Activated B cell treated with CpG ODN at 0.5 μM for 24 hours (primary cell): ENCODE measurements at places on chromosomes 5 and 9.

DNA sequence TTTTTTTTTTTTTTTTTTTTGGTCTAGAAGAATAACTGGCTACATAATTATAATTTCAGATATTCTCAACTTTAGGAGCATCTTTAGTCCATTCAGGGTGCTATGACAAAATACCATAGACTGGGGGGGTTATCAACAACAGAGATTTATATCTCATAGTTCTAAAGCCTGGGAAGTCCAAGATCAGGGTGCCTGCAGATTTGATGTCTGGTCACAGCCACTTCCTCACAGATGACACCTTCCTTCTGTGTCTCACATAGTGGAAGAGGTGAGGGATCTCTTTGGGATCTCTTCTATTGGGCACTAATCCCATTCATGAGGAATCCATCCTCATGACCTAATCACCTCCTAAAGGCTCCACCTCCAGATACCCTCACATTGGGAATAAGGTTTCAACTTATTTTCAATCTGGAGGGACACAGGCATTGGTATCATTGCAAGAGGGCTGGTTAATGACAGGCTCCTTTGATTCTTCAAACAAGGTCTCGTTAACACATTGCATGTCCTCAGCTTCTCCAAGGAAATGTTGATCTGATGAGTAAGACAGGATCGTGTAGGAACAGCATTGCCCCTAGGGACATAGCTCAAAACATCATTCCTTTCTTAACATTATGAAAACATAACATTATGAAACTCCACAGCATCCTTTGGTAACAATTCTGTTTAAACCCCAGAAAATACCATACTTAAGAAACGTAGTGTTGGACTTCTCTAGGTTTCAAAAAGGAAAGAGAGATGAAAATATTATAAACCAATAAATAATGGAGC is 372.4 kb downstream of the SEMA5A start:
- no peaks in the 10 kb centered on the region for H3K4me1 ChIP-seq
- no peak overlapping the region for H3K27ac ChIP-seq
- DNase-seq, result no peak

GRCh38 chr5:81283976-81284375 is 17.4 kb upstream of the ZCCHC9 start:
- peaks cover 16% of the 10 kb centered on the region for H3K4me1 ChIP-seq
- peaks cover 14% of the 10 kb centered on the region for H3K36me3 ChIP-seq
- no peak overlapping the region for H3K27ac ChIP-seq
- no peak for DNase-seq

DNA sequence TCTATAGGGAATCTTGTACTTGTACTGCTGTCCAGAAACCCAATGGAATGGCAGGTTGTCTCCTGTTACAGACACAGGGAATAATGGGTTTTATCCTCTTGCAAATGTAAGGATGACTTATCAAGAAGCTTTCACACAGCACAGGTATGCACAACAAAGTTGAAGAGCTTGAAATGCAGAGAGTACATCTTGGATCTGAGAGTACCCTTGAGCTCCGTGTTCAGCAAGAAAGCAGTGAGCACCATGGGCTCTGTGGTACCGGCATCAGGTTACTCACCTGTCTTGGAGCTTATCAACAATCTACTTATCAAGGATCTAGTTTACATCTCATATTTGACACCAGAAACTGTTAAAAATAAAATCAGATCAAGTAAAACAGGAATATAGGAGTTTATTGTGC is 22.0 kb upstream of the EMB start:
- no peak overlapping the region for H3K27ac ChIP-seq
- peaks cover 11% of the 10 kb centered on the region for H3K4me1 ChIP-seq
- no peaks in the 10 kb centered on the region for H3K27me3 ChIP-seq

GRCh38 chr5:115274584-115274983 is 11.9 kb upstream of the PGGT1B start:
- no peak overlapping the region for H3K4me3 ChIP-seq
- DNase-seq, result no peak
- H3K27me3 ChIP-seq, result no peaks in the 10 kb centered on the region
- peaks cover 2% of the 10 kb centered on the region for H3K36me3 ChIP-seq

GRCh38 chr5:110590187-110590586 is 136.3 kb downstream of the TMEM232 start:
- no peaks in the 10 kb centered on the region for H3K27me3 ChIP-seq
- no peaks in the 10 kb centered on the region for H3K36me3 ChIP-seq
- DNase-seq, result no peak
- H3K4me3 ChIP-seq, result no peak overlapping the region
- H3K27ac ChIP-seq, result no peak overlapping the region

- no peak overlapping the region for H3K27ac ChIP-seq
- H3K4me1 ChIP-seq, result peaks cover 12% of the 10 kb centered on the region
- no peak for DNase-seq
These were observed 32.6 kb upstream of the PRRC2B start for GRCh38 chr9:131361202-131361833.

- H3K27me3 ChIP-seq, result no peaks in the 10 kb centered on the region
- H3K4me3 ChIP-seq, result peak overlapping the region; percentile 51
- peaks cover 21% of the 10 kb centered on the region for H3K4me1 ChIP-seq
- peak overlapping the region; percentile 31 for H3K27ac ChIP-seq
- H3K36me3 ChIP-seq, result no peaks in the 10 kb centered on the region
These were observed 491.3 kb upstream of the MEF2C start for GRCh38 chr5:89374144-89374784.

DNA sequence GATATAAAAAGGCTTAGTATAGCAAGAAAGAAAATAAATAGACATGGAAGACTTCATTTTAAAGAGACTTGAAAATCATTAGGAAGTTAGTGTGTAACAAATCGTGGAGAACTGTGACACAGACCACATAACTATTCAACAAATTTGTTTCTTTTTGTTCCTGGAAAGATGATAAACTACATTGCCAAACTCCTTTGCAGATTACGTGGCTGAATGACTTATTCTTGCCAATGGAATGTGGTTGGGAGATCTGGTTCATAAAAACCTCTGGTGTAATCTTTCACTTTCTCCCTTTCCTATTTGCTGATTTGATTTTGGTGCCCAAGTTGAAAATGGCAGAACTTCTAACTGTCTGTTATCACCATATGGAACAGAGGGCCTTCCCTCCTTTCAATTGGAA is 328.9 kb upstream of the MEF2C start:
- H3K36me3 ChIP-seq, result no peaks in the 10 kb centered on the region
- H3K27ac ChIP-seq, result no peak overlapping the region
- no peak overlapping the region for H3K4me3 ChIP-seq
- no peaks in the 10 kb centered on the region for H3K27me3 ChIP-seq
- DNase-seq, result no peak
- no peaks in the 10 kb centered on the region for H3K4me1 ChIP-seq

GRCh38 chr5:32362527-32362926 is 49.8 kb upstream of the MTMR12 start:
- no peak overlapping the region for H3K27ac ChIP-seq
- no peaks in the 10 kb centered on the region for H3K4me1 ChIP-seq
- no peak overlapping the region for H3K4me3 ChIP-seq
- no peaks in the 10 kb centered on the region for H3K27me3 ChIP-seq
- DNase-seq, result no peak

- H3K4me1 ChIP-seq, result peaks cover 6% of the 10 kb centered on the region
- no peak overlapping the region for H3K27ac ChIP-seq
- no peaks in the 10 kb centered on the region for H3K36me3 ChIP-seq
- no peak overlapping the region for H3K4me3 ChIP-seq
- peaks cover 2% of the 10 kb centered on the region for H3K27me3 ChIP-seq
These were observed 49.5 kb upstream of the RNU6ATAC start for GRCh38 chr9:134213881-134214341.

- H3K27me3 ChIP-seq, result peaks cover 3% of the 10 kb centered on the region
- DNase-seq, result no peak
- no peak overlapping the region for H3K27ac ChIP-seq
- H3K4me3 ChIP-seq, result no peak overlapping the region
- H3K36me3 ChIP-seq, result no peaks in the 10 kb centered on the region
These were observed 82.1 kb downstream of the SLIT3 start for GRCh38 chr5:169218861-169219260.

DNA sequence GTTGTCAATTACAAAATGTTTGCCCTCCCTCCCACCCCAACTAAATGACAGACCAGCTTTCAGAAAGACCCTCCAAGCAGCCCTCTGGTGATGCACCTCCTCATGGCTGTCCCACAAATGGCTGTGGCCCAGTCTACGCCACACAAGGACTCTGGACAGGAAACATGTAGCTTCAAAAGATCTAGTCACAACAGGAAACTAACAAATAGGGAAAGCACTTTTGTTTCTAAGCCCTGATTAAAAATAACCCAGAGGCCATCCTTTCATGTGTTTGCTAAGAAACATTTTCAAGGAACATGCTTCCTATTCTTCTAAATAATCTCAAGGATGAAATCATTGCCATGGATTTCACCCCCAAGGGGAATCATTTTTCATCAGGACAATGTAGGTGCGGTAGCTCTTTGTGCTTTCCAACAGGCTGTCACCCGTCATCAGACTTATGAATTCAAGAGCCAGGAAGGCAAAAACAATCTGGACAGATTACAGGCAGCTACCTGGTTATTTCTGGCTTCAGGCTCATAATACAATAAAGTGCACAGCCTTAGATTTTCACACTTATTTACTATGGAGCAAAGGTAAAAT is 20.1 kb downstream of the PCSK1 start:
- no peak for DNase-seq
- H3K36me3 ChIP-seq, result no peaks in the 10 kb centered on the region
- H3K27ac ChIP-seq, result no peak overlapping the region
- no peaks in the 10 kb centered on the region for H3K4me1 ChIP-seq
- H3K4me3 ChIP-seq, result no peak overlapping the region
- peaks cover 1% of the 10 kb centered on the region for H3K27me3 ChIP-seq

DNA sequence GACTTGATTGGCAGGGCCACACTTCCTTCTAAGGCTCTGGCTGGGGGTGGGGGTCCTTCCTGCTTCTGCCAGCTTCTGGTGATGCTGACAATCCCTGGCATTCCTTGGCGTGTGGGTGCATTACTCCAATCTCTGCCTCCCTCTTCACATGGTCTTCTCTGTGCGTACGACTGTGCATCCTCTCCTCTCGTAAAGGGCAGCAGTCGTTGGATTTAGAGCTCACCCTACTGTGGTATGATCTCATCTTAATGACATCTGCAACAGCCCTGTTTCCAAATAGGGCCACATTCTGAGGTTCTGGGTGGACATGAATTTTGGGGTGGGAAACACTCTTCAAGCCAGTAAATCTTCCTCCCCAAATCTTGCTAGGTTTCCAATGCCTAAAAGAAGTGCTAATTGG is 36.8 kb downstream of the ROPN1L start:
- no peaks in the 10 kb centered on the region for H3K27me3 ChIP-seq
- H3K27ac ChIP-seq, result no peak overlapping the region
- peaks cover 17% of the 10 kb centered on the region for H3K4me1 ChIP-seq
- no peaks in the 10 kb centered on the region for H3K36me3 ChIP-seq
- no peak overlapping the region for H3K4me3 ChIP-seq

DNA sequence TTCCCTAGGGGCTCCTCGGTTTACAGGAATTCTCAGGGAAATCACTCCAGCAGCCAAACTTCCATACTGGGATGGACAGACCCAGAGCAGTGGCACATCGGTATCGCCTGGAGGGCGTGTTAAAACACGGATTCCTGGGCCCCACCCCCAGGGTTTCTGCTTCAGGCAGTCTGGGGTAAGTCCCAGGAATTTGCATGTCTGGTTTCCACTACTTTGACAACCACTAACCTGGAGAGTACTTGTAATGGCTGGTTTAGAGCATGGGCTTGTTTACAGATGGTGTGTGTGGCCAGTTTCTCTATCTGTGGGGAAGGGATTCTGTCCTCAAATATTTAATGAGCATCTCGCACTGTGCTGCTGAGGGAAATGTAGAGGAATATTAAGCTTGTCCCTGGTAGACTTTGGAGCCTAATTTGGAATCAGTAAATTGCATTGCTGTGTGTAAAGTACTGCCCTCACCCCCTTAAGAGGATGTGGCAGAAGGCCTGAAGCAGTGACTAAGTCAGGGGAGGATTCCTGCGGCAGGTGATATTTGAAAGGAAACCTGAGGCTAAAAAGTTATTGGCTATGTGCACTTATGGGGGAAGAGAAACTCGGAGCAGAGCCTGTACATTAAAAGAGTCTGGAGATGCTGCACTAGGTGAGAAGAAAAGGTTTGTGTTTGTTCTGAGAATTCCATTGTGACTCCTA is 18.6 kb upstream of the TJP2 start:
- H3K4me1 ChIP-seq, result peaks cover 12% of the 10 kb centered on the region
- no peaks in the 10 kb centered on the region for H3K36me3 ChIP-seq
- H3K27ac ChIP-seq, result no peak overlapping the region
- DNase-seq, result no peak
- H3K27me3 ChIP-seq, result no peaks in the 10 kb centered on the region
- H3K4me3 ChIP-seq, result no peak overlapping the region

GRCh38 chr5:7261049-7261448 is 134.9 kb upstream of the ADCY2 start:
- H3K4me3 ChIP-seq, result no peak overlapping the region
- DNase-seq, result no peak
- no peak overlapping the region for H3K27ac ChIP-seq
- H3K36me3 ChIP-seq, result no peaks in the 10 kb centered on the region
- no peaks in the 10 kb centered on the region for H3K27me3 ChIP-seq

DNA sequence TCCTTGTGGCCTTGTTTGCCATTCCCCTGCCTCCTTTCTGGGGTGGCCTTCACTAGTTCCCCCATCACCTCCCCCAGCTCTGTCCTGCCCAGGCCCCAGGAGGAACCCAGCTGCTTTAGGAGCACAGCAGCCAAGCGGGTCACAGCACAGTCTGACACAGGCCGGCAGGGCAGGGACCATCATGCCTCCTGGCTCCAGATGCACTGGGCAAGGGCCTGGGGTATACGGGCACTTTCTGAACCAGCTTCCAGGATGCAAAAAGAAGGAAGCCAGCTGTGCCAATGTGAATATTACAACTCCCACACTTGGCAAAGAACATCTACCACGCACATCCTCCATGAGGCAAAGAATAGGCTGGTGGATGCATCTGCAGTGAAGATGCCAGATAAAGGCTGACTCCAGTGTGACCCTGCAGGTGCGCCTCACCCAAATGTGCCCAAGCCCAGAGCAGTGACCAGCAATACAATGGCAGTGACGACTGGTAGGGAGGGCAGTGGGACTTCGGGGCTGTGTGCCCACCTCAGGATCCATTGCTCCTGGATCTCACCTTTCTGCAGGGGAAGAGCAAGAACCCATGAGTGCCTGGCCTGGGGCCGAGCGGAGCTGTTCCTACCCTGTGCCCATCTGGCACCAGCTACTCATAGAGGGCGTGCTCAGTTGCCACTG is 6.3 kb upstream of the IL3 start:
- no peaks in the 10 kb centered on the region for H3K36me3 ChIP-seq
- no peak overlapping the region for H3K27ac ChIP-seq

GRCh38 chr5:133746834-133747233 is 134.5 kb upstream of the FSTL4 start:
- no peaks in the 10 kb centered on the region for H3K36me3 ChIP-seq
- H3K4me3 ChIP-seq, result no peak overlapping the region
- H3K4me1 ChIP-seq, result peaks cover 12% of the 10 kb centered on the region
- no peak overlapping the region for H3K27ac ChIP-seq
- peaks cover 2% of the 10 kb centered on the region for H3K27me3 ChIP-seq

GRCh38 chr5:38426490-38426889 is 130.0 kb downstream of the LIFR start:
- H3K4me3 ChIP-seq, result no peak overlapping the region
- H3K36me3 ChIP-seq, result no peaks in the 10 kb centered on the region
- no peak overlapping the region for H3K27ac ChIP-seq
- no peaks in the 10 kb centered on the region for H3K4me1 ChIP-seq
- DNase-seq, result no peak

- no peak overlapping the region for H3K27ac ChIP-seq
- no peak for DNase-seq
- no peak overlapping the region for H3K4me3 ChIP-seq
- H3K36me3 ChIP-seq, result peaks cover 2% of the 10 kb centered on the region
These were observed 154.1 kb downstream of the ADAMTS6 start for GRCh38 chr5:65327582-65327981.

- no peak overlapping the region for H3K4me3 ChIP-seq
- no peaks in the 10 kb centered on the region for H3K4me1 ChIP-seq
- no peak for DNase-seq
- no peak overlapping the region for H3K27ac ChIP-seq
- H3K27me3 ChIP-seq, result peaks cover 21% of the 10 kb centered on the region
- H3K36me3 ChIP-seq, result no peaks in the 10 kb centered on the region
These were observed 2.6 kb downstream of the PDLIM4 start for GRCh38 chr5:132260051-132260450.
